Occipital lobe (tissue), 3 donors: ENCODE measurements at places on chromosomes 6 and 20. TPM values are rescaled to one million over a fixed set of nuclear protein-coding genes. Genes with fewer than 3 reads are reported as not detected.
A peak's percentile ranks its signal among the peaks of the same experiment; 100 is the strongest.

Gene TRIM31
- total RNA-seq, result not detected

Gene PLCB4
- 12.6 TPM for total RNA-seq

DNA sequence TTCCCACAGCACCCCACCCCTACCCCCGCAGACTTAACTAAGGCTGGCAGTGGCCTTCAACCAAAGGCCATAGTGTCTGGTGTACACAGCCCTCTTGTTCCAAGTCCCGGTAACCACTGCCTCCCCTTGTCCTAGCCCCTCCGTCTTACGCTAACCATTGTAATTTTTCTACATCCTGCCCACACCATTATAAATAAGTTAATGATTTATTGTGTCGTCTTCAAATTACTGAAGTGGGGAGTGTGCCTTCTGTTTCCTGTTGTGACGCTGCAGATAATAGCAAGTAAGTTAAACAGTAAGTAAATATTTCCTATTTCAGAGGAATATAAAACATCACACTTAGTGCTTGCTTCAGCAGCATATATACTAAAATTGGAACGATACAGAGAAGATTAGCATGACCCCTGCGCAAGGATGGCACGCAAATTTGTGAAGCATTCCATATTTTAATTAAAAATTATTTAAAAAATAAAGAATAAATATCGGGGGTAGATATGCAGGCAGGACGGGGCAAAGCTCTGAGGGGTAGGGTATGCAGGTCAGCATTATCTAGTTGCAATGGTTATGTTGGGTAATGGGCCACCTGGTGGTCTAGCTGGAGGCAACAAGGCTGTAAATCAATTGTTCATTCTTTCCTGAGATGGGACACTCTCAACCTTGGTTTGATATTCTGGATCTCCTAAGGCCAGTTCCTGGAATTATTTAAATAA is 15.1 kb downstream of the SRSF6 start:
- DNase-seq, result no peak

Gene SLC52A3
- total RNA-seq, result not detected

Gene RBPJL
- total RNA-seq, result not detected

Gene CD93
- 13.6 TPM for total RNA-seq

GRCh38 chr6:81999826-82000225 is 247.3 kb upstream of the TENT5A start:
- no peak for DNase-seq

GRCh38 chr6:35051396-35051795 is 89.7 kb downstream of the TCP11 start:
- no peak for DNase-seq

Gene MUC21
- total RNA-seq, result not detected

DNA sequence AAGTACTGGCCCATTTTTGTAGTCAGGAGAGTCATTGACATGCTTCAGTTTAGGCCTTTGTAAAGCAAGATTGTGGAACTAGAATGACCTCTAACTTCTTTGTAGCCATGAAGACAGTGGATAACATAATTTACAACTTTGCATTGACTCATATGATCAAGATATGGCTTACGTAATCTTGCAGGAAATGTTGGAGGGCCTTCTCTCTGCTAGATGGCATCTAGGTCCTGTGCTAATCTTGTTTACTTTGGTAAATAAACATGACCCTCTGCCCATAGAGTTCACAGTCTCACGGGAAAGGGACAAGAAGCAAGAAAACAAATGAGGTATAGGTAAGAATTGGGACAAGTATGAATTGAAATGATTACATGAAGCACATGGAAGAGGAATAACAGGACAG is 355.2 kb upstream of the ARID1B start:
- DNase-seq, result no peak

Gene CYP24A1
- not detected for total RNA-seq

GRCh38 chr6:124119596-124119995 is 315.9 kb downstream of the NKAIN2 start:
- DNase-seq, result no peak

Gene PROKR2
- 40.4 TPM for total RNA-seq

GRCh38 chr6:111382476-111383294 is 100.3 kb downstream of the REV3L start:
- peak; percentile 2 for DNase-seq

Gene BTN1A1
- not detected for total RNA-seq

Gene GCNT2
- total RNA-seq, result 14.8 TPM

Gene ADGRB3
- 179 TPM for total RNA-seq

- no peak for DNase-seq
Measured at GRCh38 chr20:18705490-18705889, 108.1 kb upstream of the SCP2D1 start.

- no peak for DNase-seq
Measured at GRCh38 chr6:43402820-43403219, 24.5 kb upstream of the ABCC10 start.

DNA sequence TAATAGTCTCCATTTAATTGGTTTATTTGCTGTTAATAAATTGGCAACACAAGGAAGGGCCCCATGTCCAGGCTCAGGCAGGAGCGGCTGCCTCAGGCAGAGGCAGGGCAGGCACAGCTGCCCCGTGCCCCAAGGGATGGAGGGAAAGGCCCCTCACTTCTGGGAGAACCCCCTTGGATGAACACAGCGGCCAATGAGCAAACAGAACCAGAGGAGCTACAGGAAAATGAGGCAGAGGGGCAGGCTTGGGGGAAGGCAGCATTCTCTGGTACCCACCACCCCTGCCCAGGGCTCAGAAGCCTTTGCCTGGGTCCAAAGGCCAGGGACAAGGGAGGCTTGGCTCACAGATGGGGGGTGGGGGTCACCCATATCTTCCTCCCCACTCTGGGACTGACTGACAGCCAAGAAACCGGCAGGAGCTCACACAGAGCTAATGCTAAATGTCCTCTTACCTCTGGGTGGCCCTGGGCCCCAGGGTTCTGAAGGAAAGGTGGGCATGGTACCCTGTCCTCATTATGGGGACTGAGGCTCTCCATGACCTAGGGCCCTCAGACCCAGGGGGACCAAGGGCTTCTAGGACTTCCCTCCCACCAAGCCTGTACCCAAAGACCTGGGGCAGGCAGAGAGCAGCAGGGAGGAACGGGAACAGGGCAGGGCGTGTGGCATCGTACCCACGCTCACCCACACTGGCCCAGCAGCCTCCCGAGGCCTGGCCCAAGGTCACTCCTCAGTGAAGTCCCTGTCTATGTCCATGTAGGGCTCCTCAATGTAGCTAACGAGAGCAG is 47.0 kb downstream of the MYH7B start:
- DNase-seq, result no peak

- no peak for DNase-seq
Measured at GRCh38 chr20:20690676-20691476, 21.6 kb downstream of the RALGAPA2 start.

GRCh38 chr20:44068316-44069201 is 118.4 kb downstream of the JPH2 start:
- no peak for DNase-seq

DNA sequence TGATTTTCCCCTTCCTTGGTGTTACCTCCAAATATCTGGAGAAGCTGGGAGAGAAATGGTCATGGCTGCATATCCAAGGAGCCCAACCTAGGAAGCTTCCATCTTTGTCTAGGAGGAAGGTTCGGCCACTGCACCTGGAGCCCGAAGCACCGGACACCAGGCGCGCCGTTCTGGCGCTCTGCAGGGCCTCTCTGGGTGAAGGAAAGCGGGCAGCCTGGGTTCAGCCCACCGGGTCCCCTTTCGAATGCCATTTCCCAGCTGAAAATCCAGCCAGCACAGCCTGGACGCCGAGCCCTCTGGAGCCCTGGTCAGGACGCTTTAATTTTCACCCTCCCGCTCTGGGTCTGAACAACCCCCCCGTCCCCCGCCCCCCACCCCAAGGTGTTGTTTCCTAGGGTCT is 1.2 kb downstream of the LINC00237 start:
- no peak for DNase-seq
